Suppressor macrophage treated with lipopolysaccharide for 1 hour (primary cell): ENCODE measurements at places on chromosomes 2 and 18.

- DNase-seq, result no peak
Measured at GRCh38 chr2:200089040-200089755, 133.8 kb downstream of the MAIP1 start.

DNA sequence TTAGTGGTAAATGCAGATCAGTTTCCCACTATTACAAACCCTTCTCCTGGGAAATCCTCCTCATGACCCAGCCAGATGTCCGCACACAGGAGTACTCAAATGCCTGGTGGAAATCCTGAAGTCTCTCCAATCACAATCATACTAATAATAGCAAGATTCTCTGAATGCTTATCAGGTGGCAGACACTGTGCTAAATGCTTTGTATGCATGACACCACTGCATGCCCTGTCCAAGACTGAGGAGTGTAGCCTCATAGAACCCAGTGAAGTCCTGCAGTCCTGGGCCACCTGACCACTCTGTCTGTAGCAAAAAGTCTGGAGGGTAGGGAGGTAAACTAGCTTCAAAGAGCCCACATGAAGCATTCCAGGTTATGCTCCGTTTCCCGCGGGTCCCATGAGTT is 434.8 kb upstream of the CHST9 start:
- no peak for DNase-seq

GRCh38 chr2:62459672-62460071 is 46.3 kb downstream of the TMEM17 start:
- no peak for DNase-seq

DNA sequence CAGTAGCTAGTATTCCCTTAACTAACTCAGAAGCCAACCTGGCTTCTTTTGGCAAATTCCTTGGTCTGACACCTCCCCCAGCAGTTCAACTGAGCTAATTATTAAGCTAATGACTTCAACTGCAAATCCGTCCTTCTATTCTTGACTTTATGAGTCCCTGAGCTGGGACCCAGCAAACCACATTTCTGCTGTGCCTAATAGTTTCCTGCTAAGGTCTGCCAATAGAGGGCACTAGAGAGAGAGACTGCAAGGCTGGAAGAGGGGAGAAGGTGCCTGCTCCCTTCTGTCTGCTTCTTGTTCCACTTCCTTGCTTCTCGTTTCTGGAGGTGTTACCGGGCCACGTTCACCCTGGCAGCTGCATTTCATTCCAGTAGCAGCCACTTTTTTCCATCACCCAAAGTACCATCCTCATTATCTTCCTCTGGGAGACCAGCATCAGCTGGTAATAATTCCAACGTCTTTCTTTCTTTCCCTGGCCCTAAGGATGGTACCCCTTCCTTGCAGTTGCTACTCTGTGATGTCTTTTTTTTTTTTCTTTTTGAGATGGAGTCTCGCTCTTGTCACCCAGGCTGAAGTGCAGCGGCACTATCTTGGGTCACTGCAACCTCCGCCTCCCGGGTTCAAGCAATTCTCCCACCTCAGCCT is 352.0 kb downstream of the TNS1 start:
- DNase-seq, result peak; percentile 83

- no peak for DNase-seq
Measured at GRCh38 chr2:218718058-218718457, 7.4 kb downstream of the TTLL4 start.

GRCh38 chr2:236887531-236887930 is 198.2 kb upstream of the COPS8 start:
- no peak for DNase-seq

DNA sequence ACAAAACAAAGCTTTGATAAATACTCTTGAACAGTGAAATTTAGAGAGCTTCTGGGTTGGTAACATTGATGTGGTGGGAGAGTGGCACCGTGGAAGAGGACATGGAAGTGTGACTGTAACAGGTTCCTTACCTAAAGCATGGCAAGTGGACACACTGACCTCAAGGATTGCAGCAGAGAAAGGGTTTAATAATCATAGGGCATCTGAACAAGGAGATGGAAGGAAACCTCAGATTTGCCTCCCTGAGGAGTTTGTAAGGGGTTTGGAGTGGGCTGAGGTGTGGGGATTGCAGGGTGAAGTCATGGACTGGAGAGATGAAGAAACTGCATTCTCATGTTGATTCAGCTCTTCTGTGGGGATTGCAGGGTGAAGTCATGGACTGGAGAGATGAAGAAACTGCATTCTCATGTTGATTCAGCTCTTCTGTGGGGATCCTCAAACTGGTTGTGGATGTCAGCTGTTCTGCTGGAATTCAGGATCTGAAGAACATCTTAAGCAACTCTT is 83.8 kb upstream of the TLK1 start:
- peak; percentile 89 for DNase-seq

GRCh38 chr2:237330541-237330940 is 83.4 kb downstream of the COL6A3 start:
- DNase-seq, result no peak

- DNase-seq, result peak; percentile 44
Measured at GRCh38 chr2:60554074-60554645, 706 bp upstream of the BCL11A start.

DNA sequence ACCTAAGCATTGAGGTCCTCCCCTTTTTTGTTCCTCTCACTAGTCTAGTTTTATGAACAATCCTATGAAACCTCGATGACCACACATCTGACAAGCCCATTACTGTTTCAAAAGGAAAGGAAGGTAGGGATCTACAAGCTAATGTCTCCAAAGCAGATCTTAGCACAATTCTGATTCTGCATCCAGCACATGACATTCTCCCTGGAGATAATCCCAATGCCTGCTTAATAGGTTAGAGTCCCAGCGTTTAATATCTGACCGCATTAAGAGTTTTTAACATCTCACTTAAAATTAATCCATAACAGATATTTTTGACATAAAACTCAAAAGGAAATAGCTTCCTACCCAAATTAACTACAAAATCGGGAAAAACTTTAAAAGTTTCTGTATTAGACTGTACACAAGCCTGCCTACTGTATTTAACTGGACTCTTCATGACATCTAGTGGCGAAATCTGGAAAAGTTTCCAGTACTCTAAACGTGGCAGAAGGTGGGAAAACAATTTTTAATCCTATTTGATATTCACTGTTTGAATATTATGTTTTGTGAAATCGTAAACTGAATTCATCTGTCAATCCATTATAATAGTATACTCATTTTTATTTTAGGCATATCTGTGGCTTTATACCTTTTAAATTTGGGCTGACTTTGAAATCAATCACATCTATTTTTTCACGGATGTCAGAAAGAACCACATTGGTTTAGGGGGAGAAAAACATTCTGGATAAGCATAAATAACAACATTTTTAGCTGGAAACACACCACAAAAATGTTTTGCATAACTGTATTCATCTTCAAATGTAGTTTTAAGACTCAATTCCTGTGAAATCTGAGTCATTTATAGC is 62.4 kb downstream of the TXNL1 start:
- DNase-seq, result peak; percentile 79

- no peak for DNase-seq
Measured at GRCh38 chr2:71669628-71670429, 216.5 kb downstream of the DYSF start.

DNA sequence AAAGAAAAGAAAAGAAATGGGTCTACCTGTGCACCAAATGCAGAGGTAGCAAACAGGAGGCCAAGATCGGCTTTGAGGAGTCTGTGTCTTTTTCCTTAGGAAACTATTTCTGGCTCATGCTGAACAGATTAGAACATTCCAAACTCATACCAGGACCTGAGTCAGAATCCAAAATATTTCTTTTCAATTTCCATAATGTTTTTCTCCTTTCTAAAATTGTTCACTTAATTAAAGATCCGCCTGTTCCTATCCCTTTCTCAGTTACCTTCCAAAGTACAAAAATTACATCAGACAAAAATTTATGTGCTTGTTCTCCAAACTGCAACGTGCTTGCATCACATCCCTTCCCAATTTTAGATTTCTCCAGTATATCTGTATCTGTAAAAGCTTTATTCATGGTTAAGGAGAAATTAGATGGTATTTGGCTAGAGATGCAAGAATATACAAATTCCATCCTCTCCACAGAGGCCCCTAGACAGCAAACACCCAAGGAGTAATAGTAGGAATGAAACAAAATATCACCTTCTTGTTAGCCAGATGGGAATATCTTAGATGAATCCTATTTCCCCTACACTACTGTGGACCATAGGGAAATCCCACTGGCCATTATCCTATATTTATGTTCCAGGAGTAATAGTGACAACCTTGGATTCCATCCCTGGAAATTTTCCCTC is 130.6 kb downstream of the LNPK start:
- DNase-seq, result no peak

DNA sequence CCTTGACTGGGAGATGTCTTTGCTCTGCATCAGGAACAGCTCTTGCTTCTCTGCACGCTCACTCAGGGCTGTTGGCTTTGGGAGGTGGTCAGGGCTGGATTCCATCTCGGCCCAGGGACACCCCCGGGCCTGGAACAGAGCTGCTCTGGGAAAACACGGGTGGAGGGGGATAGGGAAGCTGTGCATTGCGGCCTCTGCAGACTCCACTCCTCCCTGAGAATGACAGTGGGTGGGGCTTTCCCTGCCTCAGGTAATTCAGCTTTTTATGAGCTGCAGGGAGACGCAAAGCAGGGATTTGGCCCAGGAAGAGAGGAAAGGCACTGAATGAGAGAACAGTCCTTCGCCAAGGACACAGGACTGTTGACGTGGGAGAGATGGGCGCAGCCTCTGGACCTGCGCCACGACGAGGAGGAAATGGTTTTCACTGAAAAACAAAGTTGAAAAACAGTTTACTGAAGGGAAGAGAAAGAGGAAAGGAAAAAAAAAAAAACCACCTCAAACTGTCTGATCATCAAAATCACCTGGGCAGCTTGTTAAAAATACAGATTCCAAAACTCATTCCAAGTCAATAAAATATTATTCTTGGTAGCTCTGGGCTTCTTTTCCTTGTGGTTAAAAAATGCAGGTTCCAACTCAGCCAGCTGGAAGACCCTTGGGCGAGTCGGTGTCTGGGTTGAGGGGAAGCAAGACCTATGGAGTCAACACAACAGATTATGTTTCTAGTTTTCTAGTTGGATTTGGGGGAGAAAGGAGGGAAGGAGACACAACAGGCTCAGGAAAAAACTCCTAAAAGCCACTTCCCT is 194.0 kb downstream of the ZFP36L2 start:
- DNase-seq, result no peak

DNA sequence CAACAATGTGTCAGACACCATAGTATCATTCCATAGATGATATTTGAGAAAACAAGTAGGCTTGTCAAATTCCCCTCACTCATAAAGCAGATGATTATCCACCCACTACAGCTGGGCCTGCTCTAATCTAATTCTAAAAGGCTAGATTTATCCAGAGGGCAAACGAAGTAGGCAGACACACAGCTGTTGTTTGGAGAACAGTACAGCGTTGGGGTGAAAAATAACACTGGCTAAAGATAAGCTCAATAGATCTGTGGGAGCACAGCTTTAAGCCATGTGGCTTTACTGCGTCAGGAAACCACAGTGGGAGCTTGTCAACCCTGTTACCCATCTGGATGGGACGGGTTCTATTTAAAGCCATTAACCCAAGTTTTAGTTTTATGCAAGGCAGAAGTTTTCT is 48.9 kb upstream of the COBLL1 start:
- DNase-seq, result no peak

DNA sequence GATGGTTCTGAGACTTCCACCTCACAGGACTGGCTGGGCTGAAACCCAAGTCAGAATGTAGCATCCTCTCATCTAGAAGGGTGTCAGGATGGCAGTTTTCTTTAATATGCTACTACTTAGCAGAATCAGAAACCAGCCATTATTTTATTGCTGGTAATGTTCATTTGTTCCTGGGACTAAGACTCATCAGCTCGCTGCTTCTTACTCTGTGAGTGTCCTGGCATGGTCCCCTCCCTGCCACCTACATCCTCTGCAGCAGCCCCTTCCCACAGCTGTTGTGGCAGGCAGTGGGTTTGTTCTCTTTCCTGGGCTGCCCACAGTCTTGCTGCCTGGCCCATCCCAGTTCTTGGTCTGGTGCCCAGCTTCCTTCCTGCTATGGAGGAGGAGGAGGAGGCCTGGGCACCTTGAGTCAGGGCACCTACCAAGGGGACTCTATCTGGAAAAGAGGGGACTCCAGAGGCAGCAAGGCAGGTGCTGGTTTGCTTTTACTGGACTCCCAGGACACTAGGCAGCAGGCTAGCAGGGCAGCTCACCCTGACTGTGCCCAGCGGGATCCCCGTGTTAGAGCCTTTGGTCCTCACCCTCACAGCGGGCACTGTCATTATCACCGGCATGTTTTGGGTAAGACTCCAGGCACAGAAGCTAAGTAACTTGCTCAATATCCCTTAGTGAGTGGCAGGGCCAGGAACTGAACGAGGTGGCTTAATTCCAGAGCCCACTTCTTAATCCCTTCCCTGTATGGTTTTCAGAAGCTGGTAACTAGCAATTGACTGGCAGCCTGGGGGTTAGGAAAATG is 62.1 kb downstream of the LRRFIP1 start:
- DNase-seq, result peak; percentile 39

DNA sequence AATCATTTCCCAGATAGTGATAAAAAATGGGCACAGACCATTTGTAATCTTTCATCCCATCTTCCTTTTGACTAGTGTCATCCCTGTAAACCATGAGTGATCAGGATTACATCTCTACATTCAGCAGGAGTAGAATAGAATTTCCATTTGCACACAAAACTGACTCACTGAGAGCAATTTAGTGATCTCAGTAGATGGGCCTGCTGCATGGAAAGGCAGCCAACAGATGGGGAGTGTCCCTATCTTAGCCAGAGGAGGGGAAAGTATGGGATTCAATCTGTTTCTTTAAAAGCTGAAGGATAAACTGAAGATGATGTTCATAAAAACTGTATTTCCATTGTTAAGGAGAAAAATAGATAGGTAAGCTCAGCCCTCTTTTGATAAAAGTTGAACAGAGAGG is 441.7 kb downstream of the ZNF521 start:
- DNase-seq, result no peak

GRCh38 chr18:75659535-75660023 is 232.1 kb upstream of the SMIM21 start:
- no peak for DNase-seq

DNA sequence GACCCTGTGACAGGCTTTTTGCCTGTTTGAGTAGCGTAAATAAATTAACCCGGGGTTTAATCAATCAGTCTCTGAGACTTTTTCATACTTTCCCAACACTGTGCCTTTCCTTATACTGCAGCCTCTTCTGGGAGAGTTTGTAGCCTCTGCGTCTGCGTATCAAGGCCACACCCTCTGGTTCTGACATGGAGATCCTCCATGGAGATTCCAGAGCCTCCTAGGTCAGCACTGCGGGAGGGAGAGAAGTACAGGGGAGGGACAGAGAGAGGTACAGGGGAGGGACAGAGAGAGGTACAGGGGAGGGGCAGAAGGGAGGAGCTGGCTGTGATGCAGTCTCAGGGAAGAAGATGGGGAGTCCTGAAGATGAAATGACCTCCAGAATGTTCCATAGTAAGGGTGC is 166.0 kb downstream of the ARL4C start:
- DNase-seq, result no peak

DNA sequence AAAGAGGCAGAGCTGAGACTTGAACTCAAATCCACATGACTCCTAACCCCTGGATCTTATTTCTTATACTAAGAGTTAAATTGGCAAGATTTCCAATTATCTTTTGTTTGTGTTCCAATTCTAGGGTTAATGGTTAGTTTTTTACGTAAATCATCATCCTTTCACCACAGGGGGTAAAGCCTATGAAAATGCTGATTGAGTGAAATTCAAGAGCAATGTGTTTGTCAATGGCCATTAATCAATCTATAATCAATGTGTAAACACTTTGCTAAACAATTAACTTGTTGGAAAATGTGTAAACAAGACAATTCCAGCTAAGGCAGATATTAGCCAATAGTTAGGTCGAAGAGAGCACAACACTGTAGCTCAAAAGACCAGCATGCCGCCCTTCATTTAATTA is 376.5 kb upstream of the ACVR2A start:
- DNase-seq, result no peak

- DNase-seq, result peak; percentile 59
Measured at GRCh38 chr2:181656450-181657291, at the start of gene CERKL. TSS of gene CERKL (minus strand) at chr2:181657105. CDS start at chr2:181657006, 99 bp downstream.

- no peak for DNase-seq
Measured at GRCh38 chr2:227643990-227644551, 22.5 kb upstream of the SCYGR5 start.
